ENCODE measurements at places on chromosomes 7 and 10. TPM values are rescaled to one million over a fixed set of nuclear protein-coding genes. Genes with fewer than 3 reads are reported as not detected.

KLF14 gene
- total RNA-seq: 0.06 TPM

ZNF736 gene
- not detected for total RNA-seq

PIK3AP1 gene
- total RNA-seq: 0.56 TPM

RNF148 gene
- total RNA-seq: not detected

PKD2L1 gene
- total RNA-seq: not detected
